ENCODE measurements at places on chromosomes 4 and X.
A peak's percentile ranks its signal among the peaks of the same experiment; 100 is the strongest.

GRCh38 chr4:130249002-130249401, 1153.0 kb downstream of the C4orf33 start:
- no peak for DNase-seq

- no peak for DNase-seq
Measured at GRCh38 chrX:110032534-110033147, 29.7 kb downstream of the TMEM164 start.

- no peak for DNase-seq
Measured at GRCh38 chr4:174377613-174378012, 93.9 kb downstream of the CEP44 start.

GRCh38 chrX:13569479-13570260, at the start of gene EGFL6:
Gene EGFL6 (plus strand): TSS chrX:13569601. CDS start chrX:13569862, 261 bp downstream.
- no peak for DNase-seq

DNA sequence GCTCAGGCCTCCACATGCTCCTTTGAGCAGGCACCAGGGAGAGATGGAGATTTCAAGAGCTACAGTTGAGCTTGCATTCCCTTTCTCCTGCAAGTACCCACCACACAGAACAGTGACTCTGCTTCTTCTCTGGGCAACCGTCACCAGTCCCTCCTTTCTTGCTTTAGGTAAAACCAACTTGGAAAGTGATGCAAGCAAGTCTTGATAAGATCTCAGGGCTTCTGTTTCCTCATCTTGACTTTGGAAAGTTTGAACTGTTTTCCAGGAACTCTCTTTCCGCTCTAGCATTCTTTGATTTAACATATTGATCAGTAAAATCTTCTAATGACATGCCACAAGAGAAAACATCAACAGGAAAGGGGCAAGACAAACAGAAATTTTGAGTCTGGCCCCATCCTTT, 73.7 kb downstream of the USP46 start:
- no peak for DNase-seq

DNA sequence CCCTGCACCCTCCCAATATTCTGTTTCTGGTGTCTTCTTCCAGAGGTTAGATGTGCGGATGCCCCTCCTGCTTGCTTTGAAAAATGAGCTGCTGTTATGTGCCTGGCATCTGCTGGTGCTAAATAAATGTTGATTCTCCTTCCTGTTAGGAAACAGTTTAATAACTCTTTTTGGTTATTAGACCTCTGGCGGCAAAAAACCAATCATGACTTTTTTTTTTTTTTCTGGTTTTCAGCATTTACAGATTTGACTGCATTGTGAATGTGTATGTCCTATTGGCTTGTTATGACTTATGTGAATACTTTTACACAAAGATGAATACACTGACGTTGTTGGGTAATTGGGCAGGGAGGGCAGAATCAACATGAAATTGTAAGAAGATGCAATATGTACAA, 13.6 kb upstream of the TMEM156 start:
- DNase-seq = no peak

DNA sequence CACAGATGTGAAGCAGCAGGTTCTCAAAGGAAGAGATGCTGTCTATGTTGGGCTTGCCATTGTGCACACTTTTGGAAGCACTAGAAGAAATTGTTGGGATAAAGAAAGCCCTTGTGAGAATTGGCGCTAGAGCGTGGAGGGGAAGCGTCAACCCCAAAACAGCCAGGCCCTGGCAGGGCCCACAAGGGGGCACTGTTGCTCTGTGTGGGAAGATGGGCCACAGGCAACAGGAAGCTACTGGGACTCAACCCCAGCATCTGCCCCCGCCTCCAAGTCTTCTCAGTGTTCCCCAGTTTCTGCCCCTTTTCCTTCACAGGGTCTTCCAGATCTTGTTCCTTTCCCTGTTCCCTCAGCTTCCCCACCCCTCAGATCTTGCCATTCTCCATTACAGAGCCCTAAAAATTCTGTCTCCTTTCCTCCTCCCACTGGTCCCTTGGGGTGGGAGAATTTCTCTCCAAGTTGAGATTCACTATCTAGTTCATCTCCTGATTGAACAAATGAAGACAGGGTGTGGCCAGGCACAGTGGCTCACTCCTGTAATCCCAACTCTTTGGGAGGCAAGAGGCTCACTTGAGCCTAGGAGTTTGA, 85.5 kb downstream of the STARD8 start:
- peak; percentile 51 for DNase-seq

GRCh38 chrX:31697294-31697916, 625.6 kb upstream of the FTHL17 start:
- no peak for DNase-seq

GRCh38 chr4:97507587-97508245, 635.6 kb downstream of the STPG2 start:
- no peak for DNase-seq

DNA sequence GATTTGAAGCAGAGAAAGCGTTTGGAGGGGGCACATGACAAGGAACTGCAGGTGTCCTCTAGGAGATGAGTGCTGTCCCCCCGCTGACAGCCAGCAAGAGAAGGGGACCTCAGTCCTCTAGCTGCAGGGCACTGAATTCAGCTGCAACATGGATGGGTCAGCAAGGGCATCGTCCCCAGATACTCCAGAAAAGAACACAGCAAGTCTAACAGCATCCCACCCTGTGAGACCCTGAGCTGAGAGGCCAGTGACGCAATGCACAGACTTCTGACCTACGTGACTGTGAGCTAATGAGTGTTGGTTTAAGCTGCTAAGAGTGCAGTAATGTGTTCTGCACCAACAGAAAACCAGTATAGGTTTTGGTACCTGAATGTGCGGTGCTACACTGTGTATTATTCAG, 11.6 kb upstream of the CENPVL2 start:
- no peak for DNase-seq

DNA sequence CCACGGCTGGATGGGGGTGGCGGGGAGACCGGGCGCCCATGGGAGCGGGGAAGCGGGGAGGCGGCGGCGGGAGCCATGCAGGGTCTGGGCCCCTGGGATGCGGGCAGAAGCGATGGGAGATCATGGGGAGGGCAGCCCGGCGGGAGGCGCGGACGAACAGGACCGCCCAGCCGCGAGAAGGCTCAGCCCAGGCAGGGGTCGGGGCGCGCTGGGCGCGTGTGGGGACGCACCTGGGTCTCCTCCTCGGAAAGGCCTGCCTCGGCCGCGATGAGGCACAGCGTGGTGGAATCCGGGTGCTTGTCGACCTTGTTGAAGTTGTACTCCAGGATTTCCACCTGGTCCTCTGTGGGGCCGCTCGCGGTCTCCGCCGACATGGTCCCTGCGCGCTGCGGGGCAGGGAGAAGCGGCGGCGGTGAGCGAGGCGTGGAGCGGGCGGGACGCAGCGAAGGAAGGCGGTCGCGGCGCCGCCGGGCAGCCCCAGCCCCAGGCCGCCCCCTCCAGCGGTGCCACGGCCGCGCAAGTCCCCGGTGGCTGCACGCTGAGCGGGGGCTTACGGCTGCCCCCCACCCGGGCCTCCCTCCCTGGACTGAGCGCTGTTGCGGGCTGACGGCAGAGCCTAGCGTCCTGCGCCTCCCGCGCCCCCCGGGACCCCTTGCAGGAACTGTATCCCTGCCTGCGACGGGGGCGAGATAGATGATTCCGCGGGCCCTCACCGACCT, 25.3 kb downstream of the HOPX start:
- peak; percentile 26 for DNase-seq

GRCh38 chr4:4419896-4420295, 33.0 kb downstream of the NSG1 start:
- DNase-seq = no peak

DNA sequence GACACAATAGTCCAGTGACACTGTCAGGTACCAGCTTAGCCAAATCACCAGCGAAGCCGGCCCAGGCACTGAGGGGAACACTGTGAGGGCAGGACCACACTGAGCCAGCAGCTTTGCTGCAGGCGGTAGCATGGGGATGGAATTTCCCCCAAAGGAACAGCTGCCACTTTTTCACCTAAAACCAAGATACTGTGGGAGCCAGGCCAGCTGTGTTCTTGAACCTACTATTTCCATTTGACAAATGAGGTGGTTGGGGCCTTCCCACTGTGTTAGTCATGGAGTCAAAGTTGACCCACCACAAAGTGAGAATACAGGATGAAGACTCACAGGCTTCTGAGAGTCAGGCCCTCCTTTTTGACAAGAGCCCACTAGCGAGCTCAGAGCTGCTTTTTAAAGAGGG, 70.7 kb upstream of the SH3RF1 start:
- DNase-seq = peak; percentile 26

DNA sequence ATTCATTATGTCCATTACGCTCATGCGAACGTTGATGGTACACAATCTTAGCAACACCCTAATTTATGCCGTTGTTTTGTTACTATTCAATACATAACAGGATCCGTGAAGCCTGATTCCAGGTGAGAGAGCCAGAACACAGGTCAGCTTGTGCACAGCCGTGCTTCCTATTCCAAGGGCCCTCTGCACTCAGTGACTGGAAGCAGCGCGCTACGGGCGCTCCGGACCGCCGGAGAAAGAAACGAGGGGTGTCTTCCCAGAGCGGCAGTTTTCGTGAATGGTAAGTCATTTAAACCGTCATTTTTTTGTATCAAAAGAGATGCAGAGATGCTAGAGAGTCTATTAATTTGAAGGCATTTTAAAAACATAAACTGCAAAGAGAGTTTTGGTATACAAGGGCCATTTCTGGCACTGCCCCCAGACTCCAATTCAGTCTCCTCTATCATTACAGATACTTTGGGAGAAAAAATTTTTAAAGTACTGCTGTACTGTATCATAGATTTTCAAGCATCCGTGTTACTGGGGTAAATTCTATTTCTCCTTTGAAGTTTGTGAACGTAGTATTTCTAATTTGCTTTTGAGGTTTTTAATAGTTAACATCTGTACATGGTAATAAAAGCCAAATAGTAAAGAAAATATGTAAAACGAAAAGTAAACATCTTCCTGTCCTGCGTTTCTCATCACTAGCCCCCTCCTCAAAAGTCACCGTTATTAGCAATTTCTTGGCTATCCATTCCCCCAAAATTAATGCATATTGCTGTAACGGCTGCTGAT, 6.6 kb downstream of the SLC25A5 start:
- no peak for DNase-seq

- DNase-seq = no peak
Measured at GRCh38 chr4:148288448-148288847, 153.8 kb downstream of the NR3C2 start.

DNA sequence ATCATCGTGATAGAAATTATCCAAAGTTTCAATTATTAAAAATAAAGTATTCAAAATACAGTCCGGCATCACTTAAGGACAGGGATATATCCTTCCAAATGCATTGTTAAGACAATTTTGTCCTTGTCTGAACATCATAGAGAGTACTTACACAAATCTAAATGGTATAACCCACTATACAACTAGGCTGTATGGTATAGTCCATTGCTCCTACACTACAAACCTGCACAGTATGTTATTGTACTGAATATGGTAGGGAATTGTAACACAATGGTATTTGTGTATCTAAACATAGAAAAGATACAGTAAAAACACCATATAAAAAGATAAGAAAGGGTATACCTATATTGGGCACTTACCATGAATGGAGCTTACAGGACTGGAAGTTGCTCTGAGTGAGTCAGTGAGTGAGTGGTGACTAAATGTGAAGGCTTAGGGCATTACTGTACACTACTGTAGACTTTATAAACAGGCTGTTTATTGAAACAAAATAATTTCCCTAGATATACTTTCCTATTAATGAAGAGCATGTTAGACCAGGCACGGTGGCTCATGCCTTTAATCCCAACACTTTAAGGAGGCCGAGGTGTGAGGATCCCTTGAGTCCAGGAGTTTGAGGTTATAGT, 44.8 kb upstream of the PTPN13 start:
- DNase-seq = no peak

DNA sequence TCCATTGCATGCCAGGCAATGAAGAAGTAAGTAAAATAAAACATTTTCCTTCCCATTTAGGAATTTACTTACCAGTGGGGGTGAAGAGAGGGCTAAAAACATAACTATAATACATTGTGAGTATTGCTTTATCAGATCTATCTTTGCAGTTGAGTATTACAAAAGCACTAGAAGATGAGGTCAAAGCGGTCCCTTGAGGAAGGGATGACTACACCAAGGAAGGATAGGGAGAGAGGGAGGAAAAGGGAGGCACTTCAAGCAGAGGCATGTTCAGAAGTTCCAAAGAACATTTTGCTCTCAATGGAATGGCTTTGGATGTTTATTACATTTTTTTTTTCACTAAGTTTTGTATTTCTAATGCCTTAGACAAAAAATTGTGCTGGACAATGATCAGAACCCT, 127.8 kb downstream of the TET2 start:
- DNase-seq = no peak

GRCh38 chr4:5460106-5460801, 248.1 kb downstream of the EVC2 start:
- peak; percentile 39 for DNase-seq

DNA sequence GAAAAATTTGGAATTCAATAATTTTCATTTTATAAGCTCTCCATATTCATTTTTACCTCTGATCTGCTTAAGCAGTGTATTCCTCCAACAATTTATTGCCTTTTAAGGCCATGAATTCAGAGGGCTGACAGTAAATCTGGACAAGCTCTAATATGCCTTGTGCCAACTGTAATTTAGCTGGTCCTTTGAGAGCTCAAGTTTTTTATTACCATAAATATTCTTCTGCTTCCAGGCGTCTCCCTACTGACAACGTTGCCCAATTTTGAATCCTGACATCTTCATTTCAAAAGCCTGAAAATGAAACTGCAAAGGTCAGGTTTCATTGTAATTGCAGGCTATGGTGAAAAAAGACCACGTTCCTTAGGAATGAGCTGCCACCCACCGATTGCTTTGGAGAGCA, 95.8 kb upstream of the GEMIN8 start:
- no peak for DNase-seq

GRCh38 chr4:185820146-185821028, 8.4 kb upstream of the SORBS2 start:
- DNase-seq = no peak

GRCh38 chr4:40160258-40160657, 36.6 kb upstream of the RHOH start:
- DNase-seq = no peak

DNA sequence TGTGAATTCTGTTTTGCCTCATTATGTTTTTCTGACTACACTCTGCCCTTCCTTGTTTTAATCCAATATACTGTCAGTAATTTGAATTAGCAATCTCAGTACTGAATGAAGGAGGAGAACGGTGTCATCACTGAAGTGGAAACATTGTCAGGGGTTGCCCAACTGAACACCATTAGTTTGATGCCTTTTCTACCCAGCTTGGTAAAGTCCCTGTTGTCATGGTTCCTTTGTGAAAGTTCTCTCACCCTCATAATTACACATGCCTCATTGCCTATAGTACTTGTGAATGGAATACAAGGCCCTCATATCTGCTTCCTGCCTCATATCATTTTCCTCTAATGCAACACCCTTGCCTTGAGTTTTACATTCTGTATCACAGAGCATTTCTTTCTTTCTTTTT, 76.9 kb downstream of the RRAGB start:
- DNase-seq = no peak

GRCh38 chrX:41558531-41558930, 111.4 kb downstream of the NYX start:
- no peak for DNase-seq

- peak; percentile 69 for DNase-seq
Measured at GRCh38 chr4:7658341-7659204, 223.8 kb upstream of the PSAPL1 start.

DNA sequence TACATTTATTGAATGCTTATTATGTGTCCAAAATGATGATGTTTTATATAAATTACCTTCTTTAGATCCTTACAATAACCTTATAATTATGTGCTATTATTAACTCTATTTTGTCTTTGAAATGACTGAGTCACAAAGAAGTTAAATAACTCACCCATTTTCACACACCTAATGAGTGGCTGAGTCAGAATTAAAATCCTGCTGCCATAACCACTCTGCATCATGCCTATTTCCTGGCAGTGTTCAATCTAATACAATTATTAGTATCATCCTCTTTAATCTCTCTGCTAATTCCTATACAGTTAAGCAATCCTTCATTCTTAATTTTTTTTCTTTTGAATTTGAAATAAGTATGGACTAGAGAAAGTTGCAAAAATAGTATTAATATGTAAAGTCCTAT, 342.9 kb downstream of the CFAP299 start:
- DNase-seq = no peak

Measured in hepatic stellate cell (primary cell).